ENCODE measurements at places on chromosomes 1 and 21.

- DNase-seq, result no peak
Observed at GRCh38 chr1:11485191-11485590, 6.2 kb downstream of the DISP3 start.

- no peak for DNase-seq
Observed at GRCh38 chr1:47280142-47280541, 33.8 kb downstream of the STIL start.

- DNase-seq, result peak; percentile 73
Observed at GRCh38 chr1:116737020-116737854, 17.0 kb upstream of the CD2 start.

- no peak for DNase-seq
Observed at GRCh38 chr1:114290776-114291175, 137.1 kb upstream of the SYT6 start.

GRCh38 chr1:6348511-6349191 is 44.9 kb downstream of the ACOT7 start:
- peak; percentile 49 for DNase-seq

GRCh38 chr1:12433323-12434053 is 184.5 kb downstream of the DHRS3 start:
- DNase-seq, result no peak

GRCh38 chr1:219324629-219325367 is 151.1 kb downstream of the LYPLAL1 start:
- no peak for DNase-seq

DNA sequence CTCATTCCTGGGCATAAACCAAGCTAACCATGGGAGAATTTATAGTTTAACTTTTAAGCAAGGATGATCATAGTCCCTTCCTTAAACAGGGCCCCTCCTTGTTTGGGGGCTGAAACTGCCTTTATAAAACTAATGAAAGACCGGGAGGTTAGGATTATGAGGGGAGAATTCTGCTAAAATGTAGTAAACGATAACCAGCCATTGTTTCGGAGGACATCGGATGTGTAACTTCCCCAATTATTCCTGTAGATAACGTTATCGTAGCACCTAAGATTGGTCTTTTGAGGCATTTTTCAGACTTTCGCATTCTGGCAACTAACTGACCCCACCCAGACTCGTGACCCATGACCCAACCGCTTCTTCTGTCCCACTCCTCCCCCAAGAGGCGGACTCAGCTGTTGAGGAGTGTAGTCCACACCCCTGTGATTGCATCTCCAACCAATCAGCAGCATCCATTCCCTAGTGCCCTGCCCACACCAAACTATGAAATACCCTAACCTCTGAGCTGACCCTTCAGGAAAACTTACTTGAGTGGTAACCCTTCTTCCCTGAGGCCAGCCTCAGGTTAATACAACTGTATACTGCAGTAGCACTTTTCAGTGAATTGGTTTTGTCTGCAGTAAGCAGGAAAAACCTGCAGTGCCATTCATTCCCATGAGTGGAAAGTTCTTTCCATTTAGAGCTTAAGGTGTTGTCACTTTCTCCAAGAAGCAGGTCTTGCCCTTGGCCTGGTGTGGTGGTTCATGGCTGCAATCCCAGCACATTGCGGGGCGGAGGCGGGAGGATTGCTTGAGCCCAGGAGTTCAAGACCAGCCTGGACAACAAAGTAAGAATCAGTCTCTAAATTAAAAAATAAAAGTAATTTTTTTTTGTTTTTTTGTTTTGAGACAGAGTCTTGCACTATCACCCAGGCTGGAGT is 823 bp upstream of the SYF2 start:
- DNase-seq, result peak; percentile 93

DNA sequence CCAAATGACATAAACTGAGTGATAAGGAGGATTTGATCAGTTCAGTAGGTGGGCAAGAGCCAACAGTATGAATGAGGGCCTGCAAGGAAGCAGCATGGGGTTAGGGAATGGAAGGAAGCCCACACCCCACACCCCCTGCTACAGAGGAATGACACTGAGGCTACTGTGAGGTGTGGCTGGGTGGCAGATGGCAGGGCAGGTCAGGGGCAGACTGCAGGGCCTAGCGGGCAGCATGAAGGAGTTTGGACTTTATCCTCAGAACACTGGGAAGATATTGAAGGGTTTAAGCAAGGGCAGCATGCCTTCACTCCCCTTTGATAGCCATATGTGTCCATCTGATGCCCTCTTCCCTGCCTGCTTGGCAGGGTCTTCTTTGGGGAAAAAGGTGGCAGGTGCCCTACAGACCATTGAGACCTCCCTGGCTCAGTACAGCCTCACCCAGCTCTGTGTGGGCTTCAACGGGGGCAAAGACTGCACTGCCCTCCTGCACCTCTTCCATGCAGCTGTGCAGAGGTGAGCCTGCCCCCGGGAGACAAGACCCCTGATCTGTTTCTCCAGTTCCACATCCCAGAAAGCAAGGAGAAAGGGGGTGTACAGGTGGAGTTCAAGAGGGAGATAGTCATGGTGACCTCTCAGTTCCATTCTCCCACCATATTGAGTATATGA is 4.1 kb upstream of the LENEP start:
- DNase-seq, result no peak

GRCh38 chr1:9376886-9377333 is 84.2 kb downstream of the SPSB1 start:
- DNase-seq, result no peak

- DNase-seq, result peak; percentile 22
Observed at GRCh38 chr21:44742418-44743153, 31.2 kb upstream of the TSPEAR start.

DNA sequence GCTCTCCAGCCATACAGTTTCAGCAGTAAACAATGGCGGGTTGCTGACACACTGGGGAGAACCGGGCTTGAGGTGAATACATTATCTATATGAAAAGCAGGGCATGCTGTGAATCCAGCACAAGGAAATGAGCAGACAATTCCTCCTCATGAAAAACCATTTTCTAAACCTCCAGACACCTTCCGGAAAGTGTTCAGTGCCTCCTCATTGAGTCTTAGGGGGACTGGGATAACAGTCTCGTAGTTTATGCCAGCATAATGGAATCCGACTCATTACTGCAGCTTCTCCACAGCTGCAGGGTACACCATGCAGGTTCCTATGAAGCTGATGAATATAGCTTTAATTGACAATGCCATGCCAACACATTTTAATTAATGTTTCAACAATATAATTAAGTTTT is 284.1 kb downstream of the BACH1 start:
- DNase-seq, result no peak

DNA sequence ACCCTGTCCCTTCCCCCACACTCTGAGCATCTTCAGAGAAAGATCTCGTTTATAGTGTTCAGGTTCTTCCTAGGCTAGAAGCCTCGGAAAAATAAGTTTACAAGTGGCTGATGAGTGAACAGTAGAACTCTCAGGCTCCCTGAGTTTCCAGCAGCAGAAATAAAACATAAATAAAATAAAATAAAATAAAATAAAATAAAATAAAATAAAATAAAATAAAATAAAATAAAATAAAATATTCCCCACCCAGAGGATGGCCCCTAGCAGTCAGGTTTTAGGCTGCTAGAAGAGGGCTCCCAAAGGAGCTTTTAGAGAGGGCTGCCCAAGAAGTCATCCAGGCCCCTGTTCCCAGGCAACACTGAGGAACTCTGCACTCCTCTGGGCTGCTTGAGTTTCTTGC is 55.1 kb downstream of the KCNC4 start:
- DNase-seq, result no peak

GRCh38 chr1:7426780-7427604 is 344.1 kb upstream of the VAMP3 start:
- no peak for DNase-seq
